Fibroblast of the aortic adventitia (primary cell): ENCODE measurements at places on chromosomes 1 and 21. TPM values are rescaled to one million over a fixed set of nuclear protein-coding genes. Genes with fewer than 3 reads are reported as not detected.

The NTNG1 gene
- 2.0 and 20.9 TPM in 2 replicates for total RNA-seq

The IL20 gene
- not detected in 2 replicates for total RNA-seq

The CYYR1 gene
- 0.09 TPM in 1 of 2 replicates, not detected in the other for total RNA-seq

The EDEM3 gene
- total RNA-seq = 47.0 and 85.9 TPM in 2 replicates

The RBP7 gene
- not detected in 2 replicates for total RNA-seq

The NSL1 gene
- total RNA-seq = 15.9 and 41.1 TPM in 2 replicates

The CLCA2 gene
- 8.8 and 43.2 TPM in 2 replicates for total RNA-seq

The SAMSN1 gene
- total RNA-seq = 0.27 TPM in 1 of 2 replicates, not detected in the other

The APCS gene
- total RNA-seq = not detected in 2 replicates

The KCNQ4 gene
- total RNA-seq = not detected in 2 replicates

The MX2 gene
- 3.8 and 4.2 TPM in 2 replicates for total RNA-seq

The AIRE gene
- not detected in 2 replicates for total RNA-seq

The FCRL4 gene
- not detected in 2 replicates for total RNA-seq

The TCEANC2 gene
- total RNA-seq = 5.4 and 5.5 TPM in 2 replicates

The LORICRIN gene
- total RNA-seq = not detected in 2 replicates

The PBX1 gene
- total RNA-seq = 66.1 and 95.6 TPM in 2 replicates

The MPZ gene
- total RNA-seq = 0.09 and 1.2 TPM in 2 replicates

The PLEKHA6 gene
- total RNA-seq = 3.6 and 5.1 TPM in 2 replicates

The PODN gene
- 47.5 and 176 TPM in 2 replicates for total RNA-seq

The SPRR2A gene
- total RNA-seq = not detected in 2 replicates

The NTMT2 gene
- total RNA-seq = not detected in 2 replicates

The RIIAD1 gene
- 5.8 TPM in 1 of 2 replicates, not detected in the other for total RNA-seq

The BCAR3 gene
- total RNA-seq = 20.6 and 34.4 TPM in 2 replicates

The ZNF593OS gene
- not detected in 2 replicates for total RNA-seq

The HFM1 gene
- 0.49 and 2.0 TPM in 2 replicates for total RNA-seq
